Nucleus accumbens (tissue), 56 donors: ENCODE measurements at places on chromosomes 4 and X.

DNA sequence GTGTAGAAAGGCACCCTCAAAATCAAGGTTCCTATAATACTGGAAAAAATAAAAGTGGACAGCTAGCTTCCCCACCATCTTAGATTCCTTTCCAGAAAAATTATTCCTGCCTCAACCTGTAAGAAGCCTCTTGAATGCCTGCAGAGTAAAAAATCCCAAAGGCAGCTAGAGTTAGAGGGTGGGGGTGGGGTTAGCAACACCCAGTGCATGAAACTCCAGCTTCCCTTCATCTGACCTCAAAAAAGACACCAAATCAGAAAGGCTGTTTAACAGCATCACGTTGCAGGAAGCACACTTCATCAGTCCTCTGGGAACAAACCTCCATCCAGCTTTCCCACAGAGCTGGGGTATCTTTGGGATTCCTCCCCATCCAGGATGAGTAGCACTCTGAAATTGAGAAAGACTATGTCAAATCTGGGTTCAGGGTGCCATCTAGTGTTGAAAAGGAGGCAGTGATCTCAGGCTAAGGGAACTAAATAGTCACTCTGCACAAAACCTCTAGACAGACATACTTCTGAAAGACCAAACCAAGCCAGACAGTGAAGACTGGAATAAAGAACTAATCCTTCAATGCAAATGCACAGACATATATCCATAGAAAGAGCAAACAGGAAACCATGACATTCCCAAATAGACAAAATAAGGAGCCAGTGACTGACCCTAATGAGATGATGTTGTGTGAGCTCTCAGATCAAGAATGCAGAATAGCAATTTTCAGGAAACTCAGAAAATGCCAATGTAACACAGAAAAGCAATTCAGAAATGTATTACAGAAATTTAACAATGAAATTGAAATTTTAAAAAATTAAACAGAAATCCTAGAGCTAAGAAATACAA is 97.9 kb downstream of the ARHGEF9 start:
- no peak for DNase-seq

- DNase-seq = no peak
Measured at GRCh38 chr4:73392936-73393335, 11.2 kb upstream of the ALB start.

DNA sequence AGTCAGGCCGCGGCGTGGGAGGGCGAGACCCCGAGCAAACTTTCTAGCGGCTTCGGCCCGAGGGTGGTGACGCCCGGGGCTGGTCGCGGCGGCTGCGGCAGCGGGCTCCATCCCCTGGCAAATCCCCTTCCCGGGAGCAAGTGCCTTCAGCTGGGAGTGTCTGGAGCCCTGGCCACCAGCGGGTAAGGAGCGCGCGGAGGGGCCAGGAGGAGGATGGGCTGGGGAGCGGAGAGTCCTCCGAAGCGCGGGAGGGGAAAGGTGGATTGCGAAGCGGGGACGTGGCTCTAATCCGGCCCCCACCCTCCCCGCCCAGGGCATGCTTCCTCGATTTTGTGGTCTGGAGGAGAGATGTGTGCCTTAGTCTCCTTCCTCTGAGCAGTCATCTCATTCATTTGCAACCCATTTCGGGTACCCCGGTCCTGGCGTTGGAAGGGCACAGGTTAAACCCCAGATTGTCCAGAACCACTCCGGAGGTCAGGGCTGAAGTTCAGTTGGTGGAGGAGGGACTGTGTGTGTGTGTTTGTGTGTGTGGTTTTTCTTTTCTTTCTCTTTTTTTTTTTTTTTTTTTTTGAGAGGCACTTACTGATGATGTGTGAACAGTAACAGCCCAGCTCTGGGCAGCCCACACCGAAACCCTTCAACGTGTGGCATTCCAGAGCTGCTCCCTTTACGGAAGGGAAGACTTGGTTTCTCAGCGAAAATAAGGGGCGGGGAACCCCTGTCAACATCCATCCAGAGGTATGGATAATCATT is 516 bp downstream of the SGMS2 start:
- DNase-seq = peak; percentile 31

GRCh38 chrX:49162620-49163019 is at the start of gene MAGIX:
MAGIX (plus strand) TSS chrX:49162758; CDS start chrX:49162890, 132 bp downstream.
- no peak for DNase-seq

DNA sequence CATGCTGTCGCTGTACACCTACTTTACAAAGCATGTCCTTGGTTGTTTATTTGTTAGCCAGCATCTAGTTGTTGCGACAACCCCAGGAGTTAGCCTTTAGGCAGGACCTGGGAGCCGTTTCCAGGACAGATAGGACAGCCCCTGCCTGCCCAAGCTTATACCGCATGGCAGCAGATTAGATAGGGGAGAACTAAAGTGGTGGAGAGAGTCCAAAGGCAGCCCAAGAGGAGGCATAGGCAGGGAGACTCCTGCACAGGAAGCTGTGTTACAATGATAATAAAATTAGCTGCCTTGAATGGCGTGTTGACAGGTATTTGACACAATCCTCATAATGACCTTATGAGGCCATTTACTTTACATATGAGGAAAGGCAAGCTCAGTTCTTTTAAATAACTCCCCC is 13.0 kb downstream of the NSDHL start:
- no peak for DNase-seq

DNA sequence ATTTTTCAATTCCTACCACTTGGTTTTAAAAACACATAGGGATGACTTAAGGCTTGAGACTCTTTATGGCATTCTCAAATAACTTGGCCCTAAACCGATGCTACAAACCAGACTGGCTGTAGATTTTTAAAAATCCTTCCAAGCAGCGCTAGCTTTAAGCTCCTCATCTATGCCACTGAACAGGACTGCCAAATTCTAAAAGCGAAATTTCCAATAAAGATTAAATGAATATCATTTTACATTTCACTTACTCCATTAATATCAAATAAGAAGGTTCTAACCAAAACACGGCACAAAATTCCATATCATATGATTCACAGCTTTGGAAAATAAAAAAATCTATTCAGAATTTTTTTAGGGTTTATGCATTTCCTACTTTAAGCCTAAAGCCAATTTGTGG is 134.2 kb downstream of the FANCB start:
- no peak for DNase-seq

GRCh38 chrX:111869639-111870034 is 6.3 kb upstream of the TRPC5OS start:
- DNase-seq = peak; percentile 29

GRCh38 chrX:110363244-110363643 is 4.6 kb downstream of the RTL9 start:
- no peak for DNase-seq

DNA sequence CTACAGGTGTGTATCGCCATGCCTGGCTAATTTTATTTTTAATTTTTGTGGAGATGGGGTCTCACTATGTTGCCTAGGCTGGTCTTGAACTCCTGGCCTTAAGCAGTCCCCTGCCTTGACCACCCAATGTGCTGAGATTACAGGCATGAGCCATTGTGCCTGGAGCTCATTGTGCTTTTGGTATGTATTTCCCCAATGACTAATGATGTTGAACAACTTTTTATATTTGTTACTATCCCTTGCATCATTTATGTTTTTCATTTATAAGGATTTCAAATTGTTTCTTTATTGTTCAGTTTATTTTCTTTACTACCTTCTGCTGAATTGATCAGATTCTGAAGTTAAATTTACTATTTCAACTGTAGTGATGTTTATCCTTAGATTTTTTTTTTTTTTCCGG is 199.7 kb downstream of the CEP135 start:
- DNase-seq = no peak

DNA sequence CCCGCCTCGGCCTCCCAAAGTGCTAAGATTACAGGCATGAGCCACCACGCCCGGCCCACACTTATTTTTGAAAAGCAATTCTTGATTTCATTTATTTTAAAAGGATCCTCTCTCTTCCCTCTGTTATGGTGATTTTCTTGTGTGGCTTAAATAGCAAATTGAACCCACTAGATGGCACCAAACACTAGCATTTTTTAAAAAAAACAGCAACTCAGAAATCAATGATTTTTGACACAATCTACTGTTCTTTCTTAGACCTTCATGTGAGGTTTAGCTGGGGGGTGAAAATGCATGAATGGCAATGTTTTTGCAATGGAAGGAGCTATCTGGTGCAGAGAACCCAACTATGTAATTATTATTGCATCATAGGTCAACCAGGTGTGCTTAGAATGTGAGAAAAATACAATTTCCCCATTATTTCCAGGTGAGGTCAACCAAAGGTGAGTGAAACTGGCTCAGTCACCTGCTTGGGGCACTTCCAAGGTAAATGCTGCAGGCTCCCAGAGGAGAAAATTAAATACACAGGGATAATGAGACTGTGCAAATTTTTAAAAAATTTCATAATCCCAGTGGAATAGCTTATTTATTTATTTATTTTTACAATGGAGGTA is 226.7 kb upstream of the PRKX start:
- no peak for DNase-seq

- DNase-seq = no peak
Measured at GRCh38 chrX:107713203-107713542, 62.4 kb downstream of the TSC22D3 start.

DNA sequence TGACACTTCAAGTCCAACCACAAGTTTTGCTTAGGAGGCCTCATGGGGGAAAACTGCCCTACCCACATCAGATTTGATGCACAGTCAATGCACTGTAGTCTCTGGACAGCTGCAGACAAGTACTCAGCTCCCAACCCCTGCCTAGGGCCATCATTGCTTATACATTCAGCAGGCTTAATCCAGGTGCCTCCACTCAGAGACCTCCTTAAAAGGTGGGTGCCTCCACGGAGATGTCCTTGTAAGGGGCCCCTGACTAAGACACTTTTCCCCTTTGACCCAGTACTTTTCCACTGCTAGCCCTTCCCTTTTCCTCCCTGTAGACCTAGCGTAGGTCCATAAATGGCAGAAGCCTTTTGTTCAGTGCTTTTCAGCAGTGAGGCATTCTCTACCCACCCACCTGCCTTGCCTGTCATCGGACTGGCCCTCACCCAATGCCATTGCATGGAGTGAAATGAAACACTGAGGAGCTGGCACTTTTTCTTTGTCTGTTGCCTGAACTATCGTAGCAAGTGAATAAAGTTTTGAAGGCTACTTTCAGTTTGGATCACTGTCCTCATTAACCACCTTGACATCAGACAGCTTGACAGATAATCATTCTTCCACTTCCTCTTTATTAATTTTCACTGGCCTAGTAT is 23.8 kb upstream of the PLK4 start:
- DNase-seq = no peak

- no peak for DNase-seq
Measured at GRCh38 chrX:110172215-110172614, 145.7 kb downstream of the AMMECR1 start.

DNA sequence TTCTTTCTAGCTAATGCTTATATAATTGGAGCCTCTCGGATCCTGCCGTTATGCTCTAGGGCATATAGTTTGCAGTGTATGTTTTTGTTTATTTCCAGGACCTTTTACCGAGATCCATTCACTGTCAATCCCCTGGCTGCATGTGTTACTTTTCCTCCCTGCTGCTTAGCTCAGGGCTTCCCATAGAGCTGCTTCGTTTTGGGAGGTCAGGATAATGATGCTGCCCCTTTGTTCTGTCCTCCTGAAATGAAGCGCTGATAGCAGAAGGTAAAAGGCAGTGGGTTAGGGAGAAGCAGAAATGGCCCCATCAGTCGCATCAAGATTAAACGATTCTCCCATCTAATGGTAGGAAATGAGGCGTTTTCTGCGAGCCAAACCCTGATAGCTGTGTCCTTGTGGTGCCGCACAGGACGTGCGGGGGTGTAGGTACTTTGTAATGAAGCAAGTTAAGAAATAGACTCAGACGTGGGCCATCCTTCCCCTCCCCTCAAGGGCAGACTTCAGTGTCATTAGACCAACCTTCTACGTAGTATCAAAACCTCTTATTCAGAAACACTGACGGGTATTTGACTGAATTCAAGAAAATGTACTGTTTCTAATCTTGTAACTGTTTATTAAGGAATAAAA is 37.3 kb downstream of the AFF2 start:
- no peak for DNase-seq

- no peak for DNase-seq
Measured at GRCh38 chr4:169665046-169665737, 44.8 kb downstream of the CLCN3 start.

DNA sequence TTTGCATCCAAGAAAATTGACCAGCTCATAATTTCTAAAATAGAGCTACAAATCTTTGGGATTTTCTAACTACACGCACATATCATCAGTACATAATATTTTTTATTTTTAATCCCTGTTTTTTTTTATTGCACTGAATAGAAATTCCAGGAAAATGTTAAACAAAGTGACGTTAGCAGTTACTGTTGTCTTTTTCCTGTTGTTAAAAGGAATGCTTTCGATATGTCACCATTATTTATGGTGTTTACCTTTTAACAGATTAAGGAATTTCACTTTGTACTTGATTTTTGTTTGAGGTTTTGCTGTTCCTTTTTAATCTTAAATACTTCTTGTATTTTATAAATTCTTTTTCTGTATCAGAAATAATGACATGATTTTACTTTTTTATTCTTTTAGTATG is 89.7 kb downstream of the TMEM144 start:
- no peak for DNase-seq

- DNase-seq = no peak
Measured at GRCh38 chr4:55763996-55764395, 55.6 kb upstream of the EXOC1L start.

GRCh38 chr4:52106660-52107059 is 55.6 kb downstream of the SPATA18 start:
- DNase-seq = no peak

DNA sequence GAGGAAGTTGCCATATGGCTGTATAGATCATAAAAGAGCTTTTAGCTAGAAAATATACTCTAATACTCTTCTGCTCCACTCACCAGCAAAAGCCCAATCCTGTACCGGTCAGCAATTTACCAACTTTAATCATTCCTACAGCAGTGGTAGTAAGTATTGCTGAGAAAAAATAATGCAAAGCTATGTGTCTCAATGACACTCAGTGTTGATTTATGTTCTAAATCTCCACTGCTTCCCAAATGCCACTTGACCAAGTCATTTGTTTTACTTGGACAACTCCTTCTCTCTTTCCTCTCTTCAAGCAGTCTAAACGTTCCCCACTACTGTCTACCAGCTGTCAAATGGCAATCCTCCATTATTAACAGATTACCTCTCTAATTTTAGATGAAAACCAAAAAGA is 201.8 kb upstream of the GK2 start:
- DNase-seq = no peak

DNA sequence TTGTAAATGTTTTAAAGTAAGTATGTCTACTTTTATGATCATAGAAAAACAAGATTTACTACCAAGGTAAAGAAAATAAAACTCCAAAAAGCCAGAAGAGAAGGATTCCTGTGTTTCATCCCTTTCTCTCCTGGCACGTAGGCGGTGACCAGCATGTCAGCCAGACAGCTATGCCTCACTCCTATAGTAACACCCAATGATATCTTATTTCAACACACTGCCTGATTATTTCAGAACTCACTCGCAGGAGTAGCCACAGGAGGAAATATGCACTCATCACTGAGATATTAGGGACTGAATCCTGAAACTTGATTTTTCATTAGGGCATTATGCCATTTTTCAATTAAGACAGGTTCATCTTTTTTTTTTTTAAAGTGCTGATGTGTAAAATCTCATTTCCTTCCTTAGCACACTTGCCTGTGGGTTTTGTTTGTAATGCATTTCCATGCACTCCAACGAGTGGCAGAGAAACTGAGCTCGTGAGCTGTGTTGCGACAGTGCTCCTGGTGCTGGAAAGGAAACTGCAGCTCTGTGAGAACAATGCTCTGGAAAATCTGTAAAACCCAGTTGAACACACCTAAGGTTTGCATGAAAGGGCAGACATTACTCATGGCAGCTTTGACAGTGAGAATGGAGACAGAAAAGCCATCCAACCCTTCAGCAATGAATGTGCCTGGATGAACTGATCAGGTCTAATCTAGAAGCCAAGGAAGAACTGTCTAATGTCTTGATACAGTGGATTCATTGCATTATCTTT is 18.2 kb downstream of the RAI2 start:
- no peak for DNase-seq
